ENCODE measurements at places on chromosomes 7 and 10.

DNA sequence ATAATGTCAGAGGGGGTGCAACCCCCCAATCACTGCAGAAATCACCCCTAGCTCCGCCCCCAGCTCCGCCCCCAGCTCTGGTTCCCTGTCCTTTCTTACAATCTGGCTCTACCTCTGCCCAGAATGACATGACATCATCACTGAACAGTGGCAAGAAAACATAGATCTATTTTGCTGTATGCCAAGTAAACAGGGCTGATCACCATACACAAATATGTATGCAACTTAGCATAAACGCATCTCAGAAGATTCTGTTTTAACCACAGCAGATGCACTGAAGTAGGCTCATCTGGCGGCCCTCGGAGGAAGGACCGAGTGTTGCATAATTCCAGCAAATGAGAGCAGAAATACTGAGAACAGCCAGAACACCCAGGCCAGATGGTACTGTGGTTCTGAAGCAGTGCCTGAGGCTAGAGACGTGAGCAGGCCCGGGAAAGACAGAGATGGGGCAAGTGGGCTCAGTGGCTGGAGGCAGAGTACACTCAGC, 293.3 kb upstream of the KLF14 start:
- DNase-seq = peak; percentile 33

GRCh38 chr7:74656441-74656836, 1.1 kb upstream of the GTF2I start:
- DNase-seq = peak; percentile 43

GRCh38 chr10:11683529-11684320, 58.5 kb upstream of the ECHDC3 start:
- peak; percentile 22 for DNase-seq

DNA sequence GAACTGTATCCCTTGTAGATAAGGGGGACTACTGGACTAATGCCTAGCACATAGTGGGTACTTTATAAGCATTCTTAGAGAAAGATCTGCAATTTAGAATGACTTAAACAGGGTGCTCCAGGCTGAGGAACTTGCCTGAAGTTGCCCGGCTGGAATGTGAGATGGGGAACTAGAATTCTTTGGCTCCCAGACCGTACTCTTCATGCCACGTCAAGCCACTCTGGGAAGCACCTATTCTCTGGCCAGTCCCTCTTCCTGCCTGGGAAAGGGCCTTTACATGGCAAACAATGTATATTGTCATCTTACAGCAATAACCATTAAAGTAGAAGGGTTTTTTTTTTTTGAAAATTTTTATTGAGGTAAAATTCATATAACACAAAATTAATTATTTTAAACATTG, 34.5 kb downstream of the ATXN7L1 start:
- no peak for DNase-seq

DNA sequence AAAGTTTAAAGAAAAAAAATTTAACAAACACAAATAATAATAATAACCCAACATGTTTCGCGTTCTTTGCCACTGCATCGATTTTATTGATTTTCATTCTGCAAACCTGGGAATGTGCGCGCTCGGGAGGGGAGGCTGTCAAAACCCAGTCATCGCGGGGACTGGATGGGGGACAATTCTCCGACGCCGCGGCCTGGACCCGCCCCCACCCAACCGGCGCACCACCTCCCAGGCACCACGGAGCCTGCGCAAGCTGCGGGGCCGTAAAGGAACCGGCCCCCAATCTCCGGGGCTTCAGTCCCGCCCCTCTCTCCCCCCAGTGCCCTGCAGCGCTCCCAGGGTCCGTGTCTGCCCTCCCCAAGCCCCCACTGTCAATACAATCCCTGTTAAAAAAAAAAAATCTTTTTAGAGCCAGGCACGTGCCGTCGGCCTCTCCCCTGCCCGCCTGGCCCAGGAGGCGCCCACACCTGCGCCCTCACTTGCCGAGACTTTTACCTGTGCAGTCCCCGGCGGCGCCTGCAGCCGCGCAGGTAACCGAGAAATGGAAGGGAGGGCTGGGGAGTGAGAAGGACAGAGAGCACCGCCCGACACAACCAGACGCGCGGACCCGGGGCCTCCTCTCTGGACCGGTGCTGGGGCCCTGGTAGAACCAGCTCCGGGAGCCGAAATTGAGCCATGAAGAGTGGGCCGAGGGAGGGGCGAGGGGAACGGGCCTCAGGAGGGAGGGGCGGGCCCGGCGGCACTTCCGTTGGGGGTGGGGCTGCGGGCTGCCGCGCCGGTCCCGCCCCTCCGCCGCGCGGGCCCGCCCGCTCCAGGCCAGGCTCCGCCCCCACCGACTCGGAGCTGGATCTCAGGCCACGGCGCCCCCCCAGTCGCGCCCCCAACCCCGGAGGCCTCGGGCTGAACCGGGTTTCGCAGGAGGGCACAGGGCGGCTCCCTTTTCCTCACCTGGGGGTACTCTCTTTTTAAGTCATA, 7.6 kb upstream of the ZNF503 start:
- DNase-seq = peak; percentile 52

DNA sequence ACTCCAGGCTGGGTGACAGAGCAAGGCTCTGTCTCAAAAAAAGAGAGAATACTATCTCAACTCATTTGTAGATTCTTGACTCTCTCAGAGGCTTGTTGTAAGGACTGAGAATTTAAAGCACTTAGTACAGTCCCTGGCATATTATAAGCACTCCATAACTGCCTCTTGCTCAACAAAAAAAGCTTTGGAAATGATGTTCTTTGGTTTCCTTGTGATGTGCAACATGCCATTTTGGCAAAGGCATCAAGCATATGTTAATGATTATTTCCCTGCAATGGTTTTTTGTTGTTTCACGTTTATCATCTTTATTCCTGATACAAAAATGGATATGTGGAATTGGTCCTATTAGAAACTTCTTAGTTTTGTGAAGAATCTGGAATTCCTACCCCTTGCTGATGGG, 15.7 kb downstream of the NOLC1 start:
- no peak for DNase-seq

DNA sequence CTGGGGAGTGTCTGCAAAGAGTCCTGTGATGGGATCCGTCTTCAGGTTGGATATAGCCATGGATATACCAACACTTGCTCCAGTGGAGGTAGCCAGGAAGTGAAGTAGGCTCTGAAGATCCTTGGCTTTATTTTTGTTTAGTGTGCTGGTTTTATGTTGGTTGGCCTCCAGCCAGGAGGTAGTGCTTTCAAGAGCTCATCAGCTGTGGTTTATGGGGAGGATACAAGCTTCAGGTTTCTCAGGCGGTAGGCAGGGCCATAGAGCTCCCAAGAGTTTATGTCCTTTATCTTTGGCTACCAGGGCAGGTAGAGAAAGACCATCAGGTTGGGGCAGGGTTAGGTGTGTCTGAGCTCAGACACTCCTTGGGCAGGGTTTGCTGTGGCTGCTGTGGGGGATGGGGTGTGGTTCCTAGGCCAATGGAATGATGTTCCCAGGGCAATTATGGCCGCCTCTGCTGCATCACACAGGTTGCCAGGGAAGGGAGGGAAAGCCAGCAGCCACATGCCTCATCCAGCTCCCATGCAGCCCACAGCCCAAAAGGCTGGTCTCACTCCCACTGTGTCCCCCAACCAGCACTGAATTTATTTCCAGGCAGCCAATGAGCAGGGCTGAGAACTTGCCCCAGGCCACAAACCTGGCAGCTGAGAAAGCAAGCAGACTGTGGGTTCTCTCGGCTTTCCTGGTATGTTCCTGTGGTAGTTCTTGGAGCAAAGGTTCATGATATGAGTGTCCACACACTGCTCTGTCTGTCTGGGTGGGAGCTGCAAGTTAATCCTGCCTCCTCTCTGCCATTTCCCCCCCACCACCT, 67.0 kb upstream of the PRLHR start:
- no peak for DNase-seq

- no peak for DNase-seq
These were observed 933.4 kb upstream of the GHITM start for GRCh38 chr10:83205861-83206260.

DNA sequence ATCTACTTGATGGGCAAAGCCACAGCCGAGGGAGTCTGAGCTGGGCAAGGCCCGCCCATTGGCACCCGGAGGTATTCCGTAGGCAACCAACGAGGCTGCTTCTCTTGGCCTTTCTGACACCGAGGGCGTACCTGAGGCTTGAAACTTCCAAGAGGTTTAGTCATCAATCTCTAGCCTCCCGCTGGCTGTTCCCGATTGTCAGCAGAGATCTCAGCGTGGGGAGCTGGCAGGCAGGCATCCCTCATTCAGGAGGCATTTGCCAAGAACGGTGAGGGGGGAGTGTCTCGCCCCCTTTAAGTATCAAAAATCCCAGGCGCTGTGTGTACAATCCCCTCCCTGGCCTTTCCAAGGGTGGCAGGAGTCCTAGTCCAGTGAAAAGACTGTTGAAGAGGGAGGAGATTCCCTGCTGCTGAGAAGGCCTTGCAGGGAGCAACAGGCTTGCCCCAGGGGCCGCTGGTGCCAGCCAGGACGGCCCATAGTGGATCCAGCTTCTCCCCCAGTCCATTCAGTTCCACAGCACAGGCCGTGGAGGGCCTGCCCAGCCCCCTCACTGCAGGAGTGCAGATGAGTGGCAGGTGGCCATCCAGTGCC, 39.7 kb downstream of the OAT start:
- DNase-seq = no peak

- DNase-seq = no peak
These were observed 166.3 kb downstream of the PTPRN2 start for GRCh38 chr7:158421361-158421760.

DNA sequence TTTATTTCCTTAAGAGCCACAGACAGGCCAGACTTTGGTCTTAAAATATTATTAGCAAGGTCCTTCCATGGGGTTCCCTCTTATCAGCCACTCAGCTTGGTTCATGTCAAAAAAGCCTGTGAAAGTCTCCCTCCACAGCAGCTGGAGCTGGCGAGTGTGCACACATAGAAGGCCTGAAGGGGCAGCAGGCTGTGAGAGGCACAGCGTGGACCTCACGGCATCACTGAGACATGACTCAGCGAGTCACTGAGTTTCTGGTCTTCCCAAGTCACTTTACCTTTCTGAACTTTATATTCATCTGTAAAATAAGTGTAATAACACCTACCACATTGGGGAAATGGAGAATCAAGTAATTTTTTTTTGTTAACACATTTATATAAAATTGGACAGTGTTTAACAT, 8.7 kb downstream of the TAF3 start:
- DNase-seq = no peak

- no peak for DNase-seq
These were observed 521.5 kb downstream of the PTPRN2 start for GRCh38 chr7:158066085-158066484.

DNA sequence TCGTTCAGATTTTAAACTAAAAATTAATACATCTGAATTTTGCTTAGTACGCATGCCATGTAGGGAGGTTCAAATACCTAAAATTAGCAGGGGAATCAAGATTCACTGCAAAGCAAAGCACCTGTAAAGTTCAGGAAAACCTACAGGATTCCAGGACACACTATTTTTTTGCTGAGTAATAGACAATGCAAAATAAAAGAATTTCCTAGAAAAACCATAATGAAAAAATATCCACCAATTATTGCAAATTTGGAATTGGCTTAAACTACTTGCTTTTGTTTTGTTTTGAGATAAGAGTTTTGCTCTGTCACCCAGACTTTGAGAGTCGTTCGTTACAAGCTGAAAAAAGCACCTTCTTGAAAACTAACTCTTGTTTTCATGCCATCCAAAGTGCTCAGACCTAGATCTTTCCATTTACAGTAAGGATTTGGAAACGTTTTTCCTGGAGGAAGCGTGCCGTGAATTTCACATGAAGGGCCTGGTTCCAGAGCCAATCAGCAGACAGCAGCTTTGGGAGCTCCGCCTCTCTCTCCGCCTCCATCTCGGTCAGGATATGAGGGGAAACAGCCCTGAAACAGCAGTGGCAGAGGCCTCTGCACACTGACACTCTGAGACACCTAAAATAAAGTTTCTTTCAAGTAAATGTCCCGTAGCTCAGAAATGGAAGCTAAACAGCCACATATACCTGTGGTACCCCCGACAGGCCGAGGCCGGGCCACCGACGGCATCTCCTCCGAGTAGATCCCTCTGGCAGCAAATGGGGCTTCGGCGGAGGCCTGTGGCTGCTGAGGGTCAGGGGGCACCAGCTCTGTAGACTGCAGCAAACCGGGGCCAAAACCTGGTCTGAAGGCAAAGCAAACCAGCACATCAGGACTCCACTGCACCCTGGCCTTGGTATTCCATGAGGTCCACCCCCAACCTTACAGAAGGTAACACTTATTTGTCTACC, 45.9 kb upstream of the ATP6V0A4 start:
- DNase-seq = no peak

- no peak for DNase-seq
These were observed 58.9 kb downstream of the KCNMA1 start for GRCh38 chr10:77578583-77579227.

GRCh38 chr7:82760831-82761230, 317.3 kb upstream of the CACNA2D1 start:
- DNase-seq = no peak

DNA sequence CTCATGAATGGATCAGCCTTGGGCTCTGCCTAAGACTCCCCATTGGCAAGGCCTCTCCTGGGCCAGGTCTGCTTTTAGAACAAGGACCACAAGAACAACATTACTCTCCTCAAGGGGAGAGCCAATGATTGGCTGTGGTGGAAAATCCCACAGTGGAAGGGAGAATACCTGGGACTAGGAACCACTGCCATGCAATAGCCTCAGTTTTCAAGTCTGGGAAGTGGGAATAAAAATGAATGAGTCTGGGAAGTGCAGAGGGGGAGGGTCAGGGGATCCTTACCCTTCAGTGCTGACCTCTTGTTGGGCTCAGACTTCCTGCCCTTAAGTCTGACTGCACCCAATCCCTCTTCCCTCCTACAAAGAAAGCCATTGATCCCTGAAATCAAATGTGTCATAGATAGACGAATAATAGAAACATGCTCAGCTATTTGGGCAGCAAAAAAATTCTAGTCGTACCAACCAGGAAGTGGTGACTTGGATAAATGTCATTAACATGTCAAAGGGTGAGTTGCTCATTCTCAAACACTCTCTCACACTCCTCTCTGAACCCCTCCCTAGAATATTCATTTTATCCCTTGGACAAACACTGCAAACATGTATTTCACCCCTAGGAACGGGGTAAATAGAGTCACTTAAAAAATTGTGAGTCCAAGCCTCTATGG, 123.6 kb downstream of the SH3PXD2A start:
- no peak for DNase-seq

DNA sequence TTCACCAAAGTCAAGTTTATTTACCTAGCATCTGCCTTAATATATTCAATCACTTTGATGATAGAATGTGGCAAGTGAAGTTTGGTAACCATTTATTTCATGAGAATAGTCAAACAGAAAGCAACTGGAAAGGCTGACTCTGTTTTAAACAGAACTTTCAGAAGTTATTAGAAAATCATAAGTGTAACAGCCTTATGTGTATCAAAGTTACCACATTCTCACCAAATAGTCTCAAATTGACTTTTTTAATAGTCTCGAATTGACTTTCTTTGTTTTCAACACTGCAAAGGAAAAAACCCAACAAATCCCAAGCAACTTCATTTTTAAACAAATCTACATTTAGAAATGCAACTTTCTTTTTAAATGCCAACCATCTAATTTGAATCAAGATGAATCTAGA, 29.5 kb downstream of the NAMPT start:
- DNase-seq = no peak

GRCh38 chr7:95723583-95724180, 48.7 kb upstream of the DYNC1I1 start:
- peak; percentile 12 for DNase-seq

All from inflammatory macrophage treated with lipopolysaccharide for 4 hours (primary cell).